ENCODE measurements at places on chromosomes 6 and 20. TPM values are rescaled to one million over a fixed set of nuclear protein-coding genes. Genes with fewer than 3 reads are reported as not detected.

- DNase-seq, result no peak
Measured at GRCh38 chr6:75467966-75468365, 25.6 kb downstream of the FILIP1 start.

GRCh38 chr20:24166412-24166811 is 177.8 kb upstream of the GGTLC1 start:
- DNase-seq, result no peak

DNA sequence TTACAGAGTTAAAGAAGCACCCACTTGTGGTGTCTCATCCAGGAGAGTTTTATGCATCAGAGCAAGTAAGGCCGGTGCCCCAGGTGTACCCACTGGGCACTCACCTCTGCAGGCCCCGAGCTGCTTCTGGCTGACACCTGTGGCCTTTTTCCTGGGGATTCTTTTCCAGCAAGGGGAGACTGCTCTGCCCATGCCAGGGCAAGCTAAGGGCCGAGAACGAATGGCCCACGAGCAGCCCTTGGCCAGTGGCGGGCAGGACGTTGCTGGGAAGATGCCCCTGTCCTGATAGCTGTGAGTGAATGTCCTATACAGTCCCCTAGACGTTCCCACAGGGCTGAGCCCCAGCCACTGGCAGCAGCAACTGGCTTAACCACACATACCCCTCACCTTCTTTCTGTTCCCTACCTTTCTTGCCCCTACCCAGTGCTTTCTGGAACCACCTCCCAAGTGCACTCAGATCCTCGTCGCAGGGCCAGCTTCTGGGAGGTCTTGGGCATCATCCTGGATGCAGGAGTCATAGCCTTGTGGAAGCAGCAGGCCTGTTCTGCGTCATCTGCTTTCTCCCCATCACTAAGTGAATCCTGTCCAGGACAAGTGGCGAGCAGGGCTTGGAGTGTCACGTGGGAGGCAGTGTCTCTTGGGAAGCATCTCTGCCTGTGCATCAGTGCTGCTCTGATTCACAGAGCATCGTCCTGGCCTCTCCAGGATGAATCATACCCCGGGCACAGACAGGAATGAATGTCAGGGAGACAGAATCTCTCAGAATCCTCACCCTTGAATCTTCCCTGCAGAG is 32.5 kb downstream of the SYNDIG1 start:
- peak; percentile 99 for DNase-seq

DNA sequence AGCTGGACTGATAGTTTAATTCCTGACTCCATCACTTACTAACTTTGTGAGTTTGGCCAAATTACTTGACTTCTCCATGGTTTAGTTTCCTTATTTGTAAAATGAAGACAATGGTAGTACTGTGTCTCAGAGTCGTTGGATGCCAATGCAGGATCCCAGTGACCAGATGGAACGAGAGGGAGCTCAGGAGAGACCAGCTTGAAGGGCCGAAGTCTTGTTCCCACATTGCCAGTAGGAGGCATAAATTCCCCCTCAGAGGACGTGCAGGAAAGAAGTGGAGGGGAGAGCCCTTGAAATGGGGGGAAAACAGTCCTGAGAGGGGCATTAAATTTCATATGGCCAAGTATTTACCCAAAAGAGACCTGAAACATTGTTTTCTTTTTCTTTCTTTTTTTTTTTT is 2.1 kb upstream of the MUC22 start:
- no peak for DNase-seq

The PAQR8 gene
- total RNA-seq, result 3.4 TPM

The HUS1B gene
- total RNA-seq, result not detected

GRCh38 chr20:50731930-50732690 is 730 bp downstream of the PARD6B start:
- DNase-seq, result no peak

GRCh38 chr6:21281366-21281765 is 312.2 kb upstream of the SOX4 start:
- no peak for DNase-seq

DNA sequence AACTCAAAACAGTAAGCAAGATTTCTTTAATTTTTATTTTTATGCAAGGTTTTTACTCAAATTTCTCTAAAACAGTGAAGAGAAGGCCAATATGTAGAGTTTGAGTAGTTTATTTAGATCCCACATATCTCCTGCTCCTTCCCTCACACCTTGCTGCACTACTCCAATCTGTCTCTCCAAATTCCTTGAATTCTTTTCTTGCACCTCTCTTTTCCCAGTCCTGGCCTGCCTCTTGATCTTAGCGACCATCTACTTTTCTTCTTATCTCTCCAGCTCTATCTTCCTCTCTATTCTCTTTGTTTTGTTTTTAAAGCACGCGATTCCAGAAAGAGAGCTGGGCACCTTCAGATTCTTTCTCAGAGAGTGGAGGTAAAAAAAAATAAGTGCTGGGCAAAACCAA is 86.7 kb upstream of the KCNQ5 start:
- no peak for DNase-seq

DNA sequence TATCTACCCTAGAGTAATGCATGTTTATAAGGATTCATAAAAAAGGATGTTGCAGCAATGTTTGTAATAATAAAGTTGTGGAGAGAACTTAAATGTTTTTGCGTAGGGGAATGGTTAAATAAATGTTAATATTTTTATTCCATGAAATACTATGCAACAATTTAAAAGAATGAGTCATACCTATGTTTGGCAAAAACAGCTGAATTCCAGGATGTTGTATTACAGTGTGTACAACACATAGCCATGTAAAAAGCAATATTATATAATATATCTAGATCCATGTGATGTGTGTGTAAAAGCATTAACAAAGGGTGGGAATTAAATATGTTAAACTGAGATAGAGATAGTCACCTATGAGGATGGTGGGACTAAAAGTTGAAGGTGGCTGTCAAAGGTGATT is 21.1 kb upstream of the PKIB start:
- peak; percentile 10 for DNase-seq

DNA sequence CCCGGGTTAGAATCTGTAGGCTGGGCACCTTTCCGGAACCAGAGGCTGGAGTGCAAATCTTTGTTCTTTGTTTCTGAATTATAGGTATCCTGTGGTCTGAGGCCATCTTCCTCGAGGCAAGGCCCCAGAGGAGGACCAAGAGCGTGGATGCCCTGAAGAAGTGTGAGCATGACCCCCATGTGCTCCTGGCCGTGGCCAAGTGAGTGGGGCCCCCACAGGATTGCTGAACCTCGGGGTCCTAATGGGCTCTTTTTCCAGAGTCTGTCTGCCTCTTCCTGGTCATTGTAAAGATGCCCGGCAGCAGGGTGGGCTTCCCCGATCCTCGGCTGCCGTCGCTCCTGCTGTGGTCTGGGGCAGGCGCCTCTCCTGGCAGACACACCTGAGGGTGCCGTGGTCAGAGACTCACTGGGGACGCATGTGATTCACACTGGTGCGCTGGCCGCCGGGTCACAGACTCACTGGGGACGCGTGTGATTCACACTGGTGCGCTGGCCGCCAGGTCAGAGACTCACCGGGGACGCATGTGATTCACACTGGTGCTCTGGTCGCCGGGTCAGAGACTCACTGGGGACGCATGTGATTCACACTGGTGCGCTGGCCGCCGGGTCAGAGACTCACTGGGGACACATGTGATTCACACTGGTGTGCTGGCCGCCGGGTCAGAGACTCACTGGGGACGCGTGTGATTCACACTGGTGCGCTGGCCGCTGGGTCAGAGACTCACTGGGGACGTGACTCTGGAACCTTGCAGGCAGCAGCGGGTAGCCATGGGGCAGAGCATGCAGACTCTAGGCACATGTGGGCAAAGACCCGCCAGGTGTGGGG is 6.5 kb upstream of the C20orf204 start:
- DNase-seq, result no peak

DNA sequence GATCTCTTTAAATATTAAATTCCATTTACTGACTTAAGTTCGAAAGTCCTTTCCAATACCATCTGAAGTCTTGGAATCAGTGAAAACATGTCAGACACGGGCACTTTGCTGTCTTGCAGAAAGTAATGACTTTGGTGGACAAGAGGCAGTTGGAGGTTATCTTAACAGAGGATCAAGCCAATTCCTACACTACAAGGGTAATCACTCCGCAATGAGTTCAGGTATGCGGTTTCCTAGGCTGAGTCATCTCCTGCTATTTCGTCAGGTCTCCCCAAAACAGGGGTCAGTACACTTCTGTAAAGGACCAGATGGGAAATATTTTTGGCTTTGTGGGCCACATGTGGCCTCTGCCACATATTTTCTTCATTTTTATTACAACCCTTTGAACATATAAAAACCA is 656.6 kb downstream of the KIF16B start:
- no peak for DNase-seq

The TLDC2 gene
- 0.32 TPM for total RNA-seq

DNA sequence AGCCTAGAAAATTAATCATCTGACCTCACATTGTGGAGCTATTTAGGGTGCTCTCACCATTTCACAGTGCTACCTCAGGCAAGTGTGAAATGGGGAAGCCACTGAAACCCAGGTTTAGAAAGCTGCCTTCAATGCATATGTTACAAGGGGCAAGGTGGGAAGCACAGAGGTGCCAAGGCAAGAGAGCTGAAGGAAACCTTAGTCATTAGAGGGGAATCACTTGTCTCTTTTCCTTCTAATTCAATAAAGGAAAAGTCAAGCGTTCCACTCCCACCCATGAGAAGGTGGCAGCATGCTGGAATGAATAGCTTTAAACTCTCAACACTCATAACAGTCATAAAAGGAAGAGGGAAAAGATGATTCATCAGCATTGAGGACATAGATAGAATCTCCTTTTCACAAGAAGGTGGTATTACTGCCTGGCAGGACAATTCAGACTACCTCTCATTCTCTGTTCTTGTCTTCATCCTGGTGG is 251.9 kb upstream of the IRAK1BP1 start:
- peak; percentile 70 for DNase-seq

- DNase-seq, result no peak
Measured at GRCh38 chr6:16481697-16482399, 243.5 kb downstream of the GMPR start.

DNA sequence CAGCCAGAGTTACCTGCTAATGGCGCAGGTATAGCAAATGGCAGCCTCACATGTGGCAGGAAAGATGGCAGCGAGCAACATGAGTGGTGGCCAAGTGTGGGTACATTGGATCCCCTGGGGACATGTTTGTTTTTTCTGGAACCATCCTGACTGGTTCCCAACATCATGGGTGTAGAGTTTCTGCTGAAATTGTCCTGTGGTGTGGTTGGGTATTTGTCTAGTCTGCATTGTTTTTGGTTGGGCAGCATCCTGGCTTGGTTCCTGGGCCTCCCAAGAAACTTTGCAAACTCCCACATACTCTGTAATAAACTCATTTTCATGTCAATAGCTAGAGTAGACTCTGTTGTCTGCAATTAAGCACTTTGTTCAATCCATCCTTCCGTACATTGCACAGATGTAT is 282.6 kb downstream of the CDC5L start:
- DNase-seq, result no peak

DNA sequence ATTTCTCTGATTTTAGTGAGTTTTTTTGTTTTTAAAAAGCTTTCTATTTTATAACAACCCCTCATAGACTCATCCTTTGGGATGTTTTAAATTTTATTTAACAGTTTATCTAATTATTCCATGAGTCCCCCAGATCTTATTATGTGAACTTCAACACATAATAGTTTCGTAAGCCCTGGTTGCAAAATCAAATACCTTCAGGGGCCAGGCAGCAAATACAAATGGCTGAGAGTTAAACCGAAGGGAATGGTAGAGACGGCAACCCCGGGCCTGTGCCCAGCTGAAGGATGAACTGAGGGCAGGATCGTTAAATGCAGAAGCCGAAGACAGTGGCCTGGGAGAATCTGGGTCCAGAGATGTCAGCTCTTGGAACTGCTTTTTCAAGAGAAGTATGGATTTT is 88.4 kb downstream of the RTN4IP1 start:
- peak; percentile 17 for DNase-seq

DNA sequence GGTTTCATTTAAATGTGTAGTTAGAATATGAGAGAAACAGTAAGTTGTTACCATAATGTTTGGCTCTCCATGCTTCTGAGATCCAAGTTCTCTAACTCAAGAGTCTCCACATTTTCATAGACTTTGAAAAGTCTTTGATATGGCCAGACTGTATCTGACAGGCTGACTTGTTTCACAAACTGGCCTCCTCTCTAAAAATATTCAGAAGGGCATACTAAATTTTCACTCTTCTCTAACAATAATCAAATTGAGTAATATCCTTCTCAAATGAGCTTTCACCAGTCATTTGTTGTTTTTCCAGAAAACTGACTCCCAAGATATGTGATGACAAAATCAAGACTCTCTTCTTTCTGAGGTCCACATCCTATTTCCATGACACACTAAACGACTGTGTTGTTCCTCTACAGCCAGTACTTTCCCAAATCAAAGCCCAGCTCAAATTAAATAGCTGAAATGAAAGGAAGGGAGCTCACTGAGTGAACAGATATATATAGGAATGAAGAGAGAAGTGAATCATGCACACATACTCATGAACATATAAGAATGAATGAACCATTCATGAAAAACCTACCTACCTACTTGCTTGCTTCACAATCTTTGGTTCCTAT is 15.1 kb downstream of the HIVEP2 start:
- DNase-seq, result peak; percentile 75

- DNase-seq, result no peak
Measured at GRCh38 chr6:90175627-90176538, 120.8 kb downstream of the BACH2 start.

All from GM23248 (cell line).